MM.1S (cell line): ENCODE measurements at places on chromosomes 2 and 18.

- peak; percentile 66 for DNase-seq
These were observed 23.8 kb upstream of the CCL20 start for GRCh38 chr2:227789803-227790202.

DNA sequence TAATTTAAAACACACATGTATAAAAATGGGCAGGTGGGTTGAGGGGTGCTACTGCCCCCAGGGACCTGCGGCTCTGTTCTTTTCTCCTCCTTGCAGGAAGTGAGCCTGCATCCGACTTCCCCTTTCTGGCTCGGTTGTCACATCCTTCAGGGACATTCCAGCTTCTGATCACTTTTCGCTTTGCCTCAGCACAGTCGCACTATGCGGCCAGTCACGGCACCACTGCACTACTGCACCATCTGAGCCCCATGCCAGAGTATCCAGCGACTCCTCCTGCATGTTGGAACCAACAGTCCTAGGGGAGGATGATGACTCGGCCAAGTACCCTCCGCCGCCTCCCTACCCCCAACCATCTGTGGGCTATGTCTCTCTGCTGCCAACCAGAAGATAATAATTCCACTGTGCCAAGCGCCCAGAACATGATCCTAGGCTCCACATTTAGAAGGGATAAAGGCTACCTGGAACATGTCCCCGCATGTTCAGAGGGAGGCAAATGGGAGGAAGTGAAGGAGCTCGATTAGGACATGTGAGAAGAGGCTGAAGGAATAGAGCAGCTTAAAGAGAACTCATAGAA, 17.6 kb downstream of the CDC42EP3 start:
- DNase-seq, result no peak

DNA sequence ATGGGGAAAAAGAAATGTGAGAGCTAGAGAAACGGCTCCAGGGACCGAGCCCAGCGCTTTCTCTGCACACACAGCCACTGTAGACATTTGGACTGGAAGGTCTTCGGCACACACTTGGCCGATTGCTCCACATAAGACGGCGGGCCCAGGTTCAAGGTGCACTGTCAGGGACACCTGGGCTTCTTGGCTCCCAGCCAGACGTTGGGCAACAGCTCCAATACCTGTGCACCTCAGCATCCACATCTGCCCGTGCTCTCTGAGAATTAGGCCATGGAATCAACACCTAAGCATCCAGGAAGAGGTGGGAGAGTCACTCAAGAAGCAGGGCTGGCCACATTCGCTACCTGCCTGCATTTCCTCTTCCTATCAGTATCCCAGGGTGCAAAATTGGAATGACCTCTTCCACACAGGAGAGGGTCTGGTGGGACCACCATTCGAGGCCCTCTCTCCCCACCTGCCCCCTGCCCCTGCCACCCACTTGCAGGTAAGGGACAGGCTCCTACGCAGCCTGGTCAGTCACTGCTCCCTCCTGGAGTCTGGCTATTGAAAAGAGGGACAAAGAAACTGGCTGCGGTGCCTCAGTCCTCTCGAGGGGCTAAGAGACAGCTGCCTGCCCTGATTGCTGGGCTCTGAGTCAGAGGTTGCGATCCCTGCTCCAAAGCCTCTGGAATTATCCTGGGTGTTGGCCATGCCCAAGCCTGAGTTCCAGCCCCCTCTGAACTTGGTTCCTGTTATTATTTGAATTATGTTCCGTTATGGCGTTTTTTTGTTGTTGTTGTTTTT, 40.1 kb upstream of the TAF1B start:
- DNase-seq, result no peak

- no peak for DNase-seq
These were observed 15.5 kb downstream of the CDCA7 start for GRCh38 chr2:173370198-173370597.

GRCh38 chr18:44298566-44298965, 382.1 kb upstream of the SETBP1 start:
- peak; percentile 41 for DNase-seq

- no peak for DNase-seq
These were observed 46.4 kb upstream of the STON1 start for GRCh38 chr2:48483506-48483905.
